ENCODE measurements at places on chromosomes 7 and 10.

DNA sequence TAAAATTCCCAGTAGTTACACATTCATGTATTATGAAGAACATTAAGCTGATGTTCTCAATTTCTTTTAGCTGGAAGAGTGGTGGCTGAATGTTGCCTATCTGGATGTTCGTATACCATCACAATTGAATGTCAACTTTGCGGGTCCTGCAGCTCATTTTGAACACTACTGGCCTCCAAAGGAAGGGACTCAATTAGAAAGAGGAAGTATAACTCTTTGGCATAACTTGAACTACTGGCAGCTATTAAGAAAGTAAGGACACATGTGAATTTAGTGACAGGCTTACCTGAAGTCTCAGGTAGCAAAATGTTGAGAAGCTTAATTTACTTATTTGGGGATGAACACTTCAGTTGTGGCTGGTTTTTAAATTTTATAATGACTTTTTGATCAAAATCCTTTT is 15.9 kb downstream of the CROT start:
- ATAC-seq: no peak
- peaks cover 19% of the 10 kb centered on the region for H3K36me3 ChIP-seq
- H3K27ac ChIP-seq: no peak overlapping the region
- H3K27me3 ChIP-seq: no peaks in the 10 kb centered on the region
- no peaks in the 10 kb centered on the region for H3K4me1 ChIP-seq

GRCh38 chr10:126066456-126066855 is 170.1 kb downstream of the FANK1 start:
- H3K27ac ChIP-seq: no peak overlapping the region
- no peak overlapping the region for H3K4me3 ChIP-seq
- ATAC-seq: no peak
- no peaks in the 10 kb centered on the region for H3K27me3 ChIP-seq

GRCh38 chr10:106571192-106571946 is 593.1 kb downstream of the SORCS1 start:
- peaks cover 8% of the 10 kb centered on the region for H3K27me3 ChIP-seq
- H3K4me3 ChIP-seq: no peak overlapping the region
- H3K27ac ChIP-seq: no peak overlapping the region
- no peaks in the 10 kb centered on the region for H3K4me1 ChIP-seq

GRCh38 chr7:158006841-158007696 is 580.6 kb downstream of the PTPRN2 start:
- no peak overlapping the region for H3K27ac ChIP-seq
- no peaks in the 10 kb centered on the region for H3K27me3 ChIP-seq
- no peaks in the 10 kb centered on the region for H3K4me1 ChIP-seq
- H3K4me3 ChIP-seq: no peak overlapping the region
- no peak for ATAC-seq

GRCh38 chr10:17689137-17689536 is 45.2 kb downstream of the STAM start:
- H3K36me3 ChIP-seq: peaks cover 50% of the 10 kb centered on the region
- H3K27me3 ChIP-seq: no peaks in the 10 kb centered on the region
- no peak overlapping the region for H3K27ac ChIP-seq
- no peak for ATAC-seq
- no peak overlapping the region for H3K4me3 ChIP-seq

- no peak overlapping the region for H3K4me3 ChIP-seq
- no peaks in the 10 kb centered on the region for H3K36me3 ChIP-seq
- no peaks in the 10 kb centered on the region for H3K4me1 ChIP-seq
- ATAC-seq: no peak
- H3K27me3 ChIP-seq: peaks cover 17% of the 10 kb centered on the region
- H3K27ac ChIP-seq: no peak overlapping the region
Observed at GRCh38 chr10:27801171-27801785, 55.7 kb upstream of the MKX start.

- no peak for ATAC-seq
- H3K4me1 ChIP-seq: no peaks in the 10 kb centered on the region
- no peak overlapping the region for H3K27ac ChIP-seq
- no peaks in the 10 kb centered on the region for H3K27me3 ChIP-seq
Observed at GRCh38 chr10:106280896-106281460, 883.5 kb downstream of the SORCS1 start.

GRCh38 chr7:1529383-1530116 is 952 bp upstream of the MAFK start:
- peaks cover 32% of the 10 kb centered on the region for H3K4me1 ChIP-seq
- H3K27ac ChIP-seq: no peak overlapping the region
- H3K36me3 ChIP-seq: no peaks in the 10 kb centered on the region
- H3K27me3 ChIP-seq: peaks cover 18% of the 10 kb centered on the region
- H3K4me3 ChIP-seq: peak overlapping the region; percentile 70
- ATAC-seq: no peak

DNA sequence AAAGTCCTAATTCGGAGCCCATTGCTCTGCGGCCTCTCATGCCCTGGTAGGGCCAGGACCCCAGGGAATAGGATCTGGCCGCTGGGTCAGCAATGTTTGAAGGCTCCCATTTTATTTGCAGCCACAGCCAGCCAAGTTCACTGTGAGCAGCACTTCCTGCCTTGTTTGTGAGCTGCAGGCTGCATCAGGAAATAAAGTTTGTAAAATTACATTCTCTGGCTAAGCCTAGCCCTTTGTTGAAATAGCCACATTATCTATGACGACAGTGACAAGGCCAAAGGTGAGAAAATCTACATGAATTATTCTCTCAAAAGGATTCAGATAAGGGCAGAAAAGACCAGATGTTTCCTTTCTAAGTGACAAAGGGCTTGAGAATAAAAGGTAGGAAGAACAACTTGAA is 23.7 kb upstream of the ITGB1 start:
- no peak overlapping the region for H3K27ac ChIP-seq
- no peaks in the 10 kb centered on the region for H3K36me3 ChIP-seq
- ATAC-seq: no peak
- peaks cover 23% of the 10 kb centered on the region for H3K4me1 ChIP-seq

DNA sequence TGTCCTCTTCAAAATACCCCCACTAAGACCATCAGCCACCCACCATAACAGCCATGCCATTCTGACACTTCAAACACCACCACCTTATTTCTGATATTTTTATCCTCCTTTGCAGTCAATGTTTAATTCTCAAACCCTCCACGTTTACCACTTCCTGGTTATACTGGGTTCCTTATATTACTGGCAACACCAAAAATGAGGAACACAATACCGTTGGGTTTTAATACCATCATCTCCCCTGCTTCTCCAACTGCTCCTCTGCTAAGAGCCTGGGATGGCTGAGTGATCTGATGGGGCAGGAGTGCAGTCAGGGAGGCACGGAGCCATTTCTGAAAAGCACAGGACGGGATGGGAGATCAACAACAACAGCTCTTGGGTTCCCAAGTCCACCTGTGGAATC is 140.5 kb downstream of the CHCHD3 start:
- H3K27me3 ChIP-seq: no peaks in the 10 kb centered on the region
- peaks cover 14% of the 10 kb centered on the region for H3K4me1 ChIP-seq
- H3K36me3 ChIP-seq: peaks cover 29% of the 10 kb centered on the region
- no peak overlapping the region for H3K4me3 ChIP-seq
- no peak for ATAC-seq

GRCh38 chr7:34048445-34048844 is 143.1 kb downstream of the BMPER start:
- H3K36me3 ChIP-seq: no peaks in the 10 kb centered on the region
- no peaks in the 10 kb centered on the region for H3K27me3 ChIP-seq
- no peaks in the 10 kb centered on the region for H3K4me1 ChIP-seq
- H3K27ac ChIP-seq: no peak overlapping the region
- H3K4me3 ChIP-seq: no peak overlapping the region

- no peak for ATAC-seq
- H3K36me3 ChIP-seq: no peaks in the 10 kb centered on the region
- no peak overlapping the region for H3K4me3 ChIP-seq
- no peak overlapping the region for H3K27ac ChIP-seq
- H3K27me3 ChIP-seq: no peaks in the 10 kb centered on the region
Observed at GRCh38 chr10:17609523-17610079, 7.6 kb downstream of the HACD1 start.

DNA sequence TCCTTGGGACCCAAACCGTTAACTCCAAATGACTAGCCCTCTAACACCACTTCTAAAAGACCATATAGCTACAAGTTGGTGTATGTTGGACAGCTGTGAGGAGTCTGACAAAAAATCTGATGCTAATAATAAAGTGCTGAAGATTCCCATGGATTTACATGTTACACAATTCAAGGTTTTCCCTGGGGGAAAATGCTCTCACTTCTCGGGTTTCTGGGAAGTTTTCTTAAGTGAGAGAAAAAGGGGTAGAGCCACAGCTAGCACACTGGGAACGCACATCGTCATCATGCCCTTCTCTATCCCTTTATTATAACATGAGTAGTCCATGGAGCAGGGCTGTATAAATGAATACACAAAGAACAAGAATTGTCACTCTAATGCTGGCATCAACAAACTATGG is 162.1 kb downstream of the CHCHD3 start:
- H3K4me3 ChIP-seq: no peak overlapping the region
- no peaks in the 10 kb centered on the region for H3K27me3 ChIP-seq
- ATAC-seq: no peak
- H3K27ac ChIP-seq: no peak overlapping the region
- peaks cover 43% of the 10 kb centered on the region for H3K36me3 ChIP-seq

- no peak for ATAC-seq
- H3K27me3 ChIP-seq: peaks cover 22% of the 10 kb centered on the region
- H3K27ac ChIP-seq: no peak overlapping the region
- no peak overlapping the region for H3K4me3 ChIP-seq
Observed at GRCh38 chr10:49009199-49009979, 69.7 kb upstream of the LRRC18 start.

DNA sequence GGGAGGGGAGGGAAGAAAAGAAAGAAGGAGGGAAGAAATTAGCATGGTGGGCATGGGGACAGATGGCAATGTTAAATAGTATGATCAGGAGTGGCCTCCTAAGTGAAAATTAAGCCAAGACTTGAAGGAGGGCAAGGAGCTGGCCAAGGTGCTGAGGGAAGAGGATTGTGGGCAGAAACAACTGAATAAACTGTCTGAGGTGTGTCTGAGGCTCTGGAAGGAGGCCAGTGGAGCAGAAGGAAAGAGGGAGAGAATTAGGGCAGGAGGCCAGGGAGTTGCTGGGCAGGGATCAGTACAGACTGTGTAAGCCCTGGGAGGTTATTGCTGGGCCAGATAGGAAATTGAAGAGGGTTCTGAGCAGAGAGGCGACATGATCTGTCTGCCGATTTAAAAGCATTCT is 40.6 kb upstream of the VKORC1L1 start:
- no peaks in the 10 kb centered on the region for H3K27me3 ChIP-seq
- no peak overlapping the region for H3K27ac ChIP-seq
- peaks cover 5% of the 10 kb centered on the region for H3K4me1 ChIP-seq
- no peak overlapping the region for H3K4me3 ChIP-seq

GRCh38 chr10:125035136-125035535 is 93.2 kb downstream of the ZRANB1 start:
- no peak for ATAC-seq
- H3K27me3 ChIP-seq: peaks cover 68% of the 10 kb centered on the region
- H3K27ac ChIP-seq: no peak overlapping the region

- no peak for ATAC-seq
- no peaks in the 10 kb centered on the region for H3K4me1 ChIP-seq
- no peaks in the 10 kb centered on the region for H3K27me3 ChIP-seq
- no peaks in the 10 kb centered on the region for H3K36me3 ChIP-seq
- H3K4me3 ChIP-seq: no peak overlapping the region
Observed at GRCh38 chr10:114915294-114915693, 22.7 kb upstream of the TRUB1 start.

- H3K4me1 ChIP-seq: peaks cover 10% of the 10 kb centered on the region
- H3K36me3 ChIP-seq: no peaks in the 10 kb centered on the region
- H3K27ac ChIP-seq: no peak overlapping the region
- no peaks in the 10 kb centered on the region for H3K27me3 ChIP-seq
- no peak for ATAC-seq
Observed at GRCh38 chr7:121546632-121547543, 150.8 kb upstream of the FAM3C start.

DNA sequence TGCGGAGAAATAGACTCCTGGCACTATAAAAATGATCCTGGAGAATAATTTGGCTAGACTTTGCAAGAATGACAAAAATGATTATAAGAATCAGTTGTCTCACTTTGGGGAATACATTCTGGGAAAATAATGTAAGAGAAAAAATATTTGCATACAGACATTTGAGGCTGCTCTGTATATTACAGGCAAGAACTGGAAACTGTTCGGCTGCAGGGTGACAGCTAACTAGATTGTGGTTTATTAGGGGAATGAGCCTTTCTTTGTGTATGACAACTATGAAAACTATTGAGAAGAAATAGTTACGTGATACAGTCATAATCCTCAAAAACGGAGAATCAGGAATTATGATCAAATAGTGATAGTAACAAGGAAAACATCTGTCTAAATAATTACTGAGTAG is 8.6 kb downstream of the TRIM56 start:
- peaks cover 2% of the 10 kb centered on the region for H3K27me3 ChIP-seq
- H3K4me3 ChIP-seq: no peak overlapping the region

All from stimulated activated memory B cell treated with anti-CD40 and anti-IgM and Interleukin-4, amounts not matched to agents 10 μg/mL and 1 μg/mL and 100 μg/mL, for 72 hours (primary cell).